ENCODE measurements at places on chromosomes 4 and X.

GRCh38 chr4:3858046-3858730, 92.0 kb downstream of the ADRA2C start:
- DNase-seq: no peak

DNA sequence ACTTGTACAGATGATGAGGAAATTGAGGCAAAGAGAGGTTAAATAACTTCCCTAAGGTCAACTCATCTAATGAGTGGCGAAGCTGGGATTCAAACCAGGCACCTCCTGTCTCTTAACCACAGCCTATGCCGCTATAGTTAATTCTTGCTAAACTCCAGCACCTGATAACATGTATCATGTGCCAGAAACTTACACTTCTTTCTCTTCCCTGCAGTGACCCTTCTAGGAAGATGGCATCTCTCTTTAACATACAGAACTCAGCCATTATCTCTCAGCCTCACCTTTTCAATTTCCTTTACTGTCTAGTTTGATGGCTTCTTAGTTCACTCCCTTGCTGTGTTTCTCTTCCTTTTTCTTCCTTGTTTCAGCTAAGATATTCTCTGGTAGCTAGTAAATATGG, 2.5 kb downstream of the VBP1 start:
- DNase-seq: no peak

DNA sequence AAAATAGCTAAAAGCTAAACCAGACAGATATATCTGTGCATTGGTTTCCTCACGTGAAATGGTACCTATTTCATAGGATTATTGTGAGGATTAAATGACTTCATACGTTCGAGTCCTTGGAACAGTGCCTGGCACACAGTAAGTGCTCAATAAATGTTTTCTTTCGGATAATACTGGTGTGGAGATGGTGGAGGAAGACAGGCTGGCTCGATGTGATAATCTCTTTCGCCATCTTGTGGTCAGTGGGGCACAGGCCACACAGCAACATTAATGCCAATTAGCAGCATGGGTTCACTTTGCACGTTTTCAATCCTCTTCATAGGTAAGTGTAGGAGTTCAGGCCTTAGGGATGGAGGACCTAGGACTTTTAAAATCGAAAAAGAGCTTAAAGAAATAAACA, 9.3 kb downstream of the PAGE4 start:
- no peak for DNase-seq

GRCh38 chr4:94559351-94559806, 107.6 kb downstream of the PDLIM5 start:
- no peak for DNase-seq

- DNase-seq: no peak
These were observed 9.8 kb downstream of the FGFR3 start for GRCh38 chr4:1802720-1803522.

- no peak for DNase-seq
These were observed 31.6 kb downstream of the RAPGEF2 start for GRCh38 chr4:159134429-159134828.

DNA sequence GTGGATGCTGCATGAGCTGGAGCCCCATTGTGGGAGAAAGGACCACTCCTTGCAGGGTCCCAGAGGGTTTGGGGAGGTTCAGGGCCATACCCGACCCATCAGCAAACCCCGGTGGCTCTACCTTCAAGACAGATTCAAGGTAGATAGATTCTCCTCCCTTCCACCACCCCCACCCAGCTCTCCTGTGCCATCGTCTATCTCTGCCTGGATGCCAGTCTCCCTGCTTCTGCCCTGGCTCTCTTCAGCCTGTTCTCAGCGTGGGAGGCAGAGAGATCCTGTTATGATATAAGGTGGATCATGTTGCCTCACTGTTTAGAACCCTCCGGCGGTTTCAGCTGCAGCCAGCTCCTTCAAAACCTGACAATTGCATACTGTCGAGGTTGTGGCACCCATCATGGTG, 5.4 kb downstream of the LAGE3 start:
- DNase-seq: no peak

- DNase-seq: no peak
These were observed 14.2 kb downstream of the EFNB1 start for GRCh38 chrX:68842781-68843581.

DNA sequence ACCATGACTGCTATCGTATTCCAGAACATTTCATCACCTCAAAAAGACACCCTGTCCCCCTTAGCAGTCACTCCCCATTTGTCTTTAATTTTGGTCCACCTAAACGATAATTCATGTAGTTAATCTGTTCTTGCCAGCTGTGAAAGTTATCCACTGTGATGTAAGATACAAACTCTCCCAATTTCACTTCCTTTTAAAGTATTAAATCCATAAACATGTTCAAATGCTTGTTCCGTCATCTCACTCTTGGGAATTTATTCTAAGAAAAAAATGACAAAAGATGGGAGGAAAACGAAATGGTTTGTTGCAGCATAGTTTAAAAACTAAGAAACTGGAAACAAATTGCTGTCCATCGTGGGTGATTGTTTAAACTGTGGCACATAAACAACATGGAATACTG, 53.7 kb upstream of the IRF2 start:
- no peak for DNase-seq

DNA sequence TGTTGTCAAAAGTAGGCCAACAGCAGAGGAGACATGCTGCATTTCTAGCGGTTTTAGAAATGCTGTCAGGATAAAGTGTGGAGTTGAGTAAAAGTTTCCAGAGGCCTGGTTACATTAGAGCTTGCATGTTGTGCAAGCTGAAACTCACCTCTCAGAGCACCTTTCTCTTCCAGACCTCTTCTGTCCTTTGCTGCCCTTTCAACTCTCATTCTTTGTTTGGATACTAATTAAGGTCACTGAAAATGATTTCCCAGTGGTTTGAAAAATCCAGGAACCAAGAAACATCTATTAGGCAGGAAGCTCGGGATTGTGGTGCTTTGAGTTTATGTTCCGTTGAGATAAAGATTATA, 426.6 kb downstream of the MAPK10 start:
- DNase-seq: no peak

- no peak for DNase-seq
These were observed 43.2 kb upstream of the BMPR1B start for GRCh38 chr4:94714365-94715160.

DNA sequence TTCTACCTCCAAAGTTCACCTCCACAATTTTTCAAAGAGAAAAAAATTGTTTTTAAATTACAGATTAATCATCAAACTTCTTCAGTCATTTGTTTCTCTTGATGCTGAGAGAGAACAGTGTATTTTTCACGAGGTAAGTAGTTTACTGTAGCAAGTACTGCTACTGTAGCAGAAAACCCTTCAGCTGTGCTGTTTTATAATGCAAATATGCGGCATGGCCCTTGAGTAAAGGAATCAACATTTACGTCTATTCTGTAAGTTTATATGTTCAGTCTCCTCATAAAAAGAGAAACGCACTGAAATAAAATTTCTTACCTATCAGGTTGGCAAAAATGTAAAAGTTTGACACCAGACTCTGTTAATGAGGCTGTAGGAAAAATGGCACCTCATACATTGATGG, 399.0 kb downstream of the NKX6-1 start:
- DNase-seq: no peak

GRCh38 chr4:68535974-68536373, 40.1 kb downstream of the UGT2B17 start:
- no peak for DNase-seq

DNA sequence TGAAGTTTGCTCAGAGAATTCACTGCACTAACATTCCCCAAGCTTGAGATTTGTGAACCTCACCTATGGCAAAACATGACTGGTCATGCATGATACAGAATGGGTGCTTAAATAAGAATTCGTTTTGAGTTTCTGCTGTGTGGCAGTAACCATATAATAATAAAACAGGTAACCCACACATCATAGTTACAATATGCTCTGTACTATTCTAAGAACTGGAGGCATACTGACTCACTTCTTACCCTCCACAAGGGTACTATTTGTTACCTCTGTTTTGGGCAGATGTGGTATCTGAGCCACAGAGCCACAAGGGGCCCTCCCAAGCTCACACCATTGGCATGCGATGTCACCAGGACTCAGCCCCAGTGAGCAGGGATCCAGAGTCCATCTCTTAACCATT, 17.6 kb downstream of the SLC2A9 start:
- DNase-seq: no peak

DNA sequence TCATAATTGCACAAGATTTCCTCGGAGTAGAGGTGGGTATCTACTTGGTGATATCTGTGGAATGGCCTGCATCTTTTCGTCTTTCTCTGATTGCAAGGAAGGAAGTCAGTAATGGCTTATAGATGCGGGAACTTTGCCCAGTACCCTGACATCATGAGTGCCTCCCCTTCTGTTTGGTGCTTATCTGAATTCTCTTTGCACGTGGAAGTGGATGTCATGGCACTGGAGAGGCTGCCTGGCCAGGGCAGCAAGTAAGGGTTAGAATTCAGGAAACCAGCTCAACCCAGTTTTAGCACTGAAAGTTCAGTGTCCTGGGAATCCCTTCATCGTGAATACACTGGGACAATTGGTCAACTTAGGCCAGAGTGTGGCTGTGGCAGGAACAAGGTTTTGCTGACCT, 83.5 kb upstream of the RAPGEF2 start:
- DNase-seq: no peak

GRCh38 chr4:73741750-73742489, 1.6 kb downstream of the CXCL8 start:
- DNase-seq: no peak

DNA sequence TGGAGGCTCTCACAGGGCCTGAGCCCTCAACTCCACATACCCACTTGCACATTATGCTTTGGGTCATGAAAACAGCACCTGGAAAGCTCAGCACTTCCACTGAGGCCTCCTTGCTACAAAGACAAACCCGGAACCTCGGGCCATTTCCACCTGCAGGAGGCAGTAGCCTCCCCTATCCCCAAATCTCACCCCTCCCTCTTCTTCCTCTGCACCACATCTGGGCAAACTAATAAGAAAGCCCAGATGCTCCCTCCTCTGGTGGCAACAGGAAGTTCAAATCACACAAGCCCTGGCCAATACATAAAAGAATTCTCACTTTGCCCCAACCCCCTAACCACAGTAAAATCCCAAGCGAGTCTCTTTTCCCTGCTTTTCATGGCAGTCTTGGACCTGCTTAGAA, 136.4 kb downstream of the MAPK10 start:
- DNase-seq: no peak

- DNase-seq: no peak
These were observed 13.4 kb downstream of the TIFA start for GRCh38 chr4:112272292-112272691.

DNA sequence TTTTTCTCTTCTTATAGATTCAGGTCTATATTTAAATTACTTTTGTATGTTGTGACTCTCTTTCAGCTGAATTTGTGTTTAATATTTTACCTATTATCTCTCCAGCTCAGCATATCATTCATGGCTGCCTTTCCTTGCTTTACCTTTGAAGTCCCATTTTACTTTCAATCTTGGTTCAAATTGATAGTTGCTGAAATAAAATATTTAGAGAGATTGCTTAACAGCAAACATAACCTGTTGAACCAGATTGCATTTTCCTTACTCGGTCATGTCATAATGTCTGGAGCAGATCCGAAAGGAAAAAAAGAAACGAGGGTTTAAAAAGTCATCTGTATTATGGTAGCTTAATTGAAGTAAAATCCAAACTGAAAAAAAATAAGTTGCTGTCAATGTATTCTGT, 94.1 kb downstream of the IL1RAPL2 start:
- DNase-seq: no peak

GRCh38 chr4:6128221-6128850, 72.0 kb downstream of the JAKMIP1 start:
- DNase-seq: no peak

GRCh38 chr4:146308951-146309350, 94.6 kb downstream of the REELD1 start:
- DNase-seq: no peak

DNA sequence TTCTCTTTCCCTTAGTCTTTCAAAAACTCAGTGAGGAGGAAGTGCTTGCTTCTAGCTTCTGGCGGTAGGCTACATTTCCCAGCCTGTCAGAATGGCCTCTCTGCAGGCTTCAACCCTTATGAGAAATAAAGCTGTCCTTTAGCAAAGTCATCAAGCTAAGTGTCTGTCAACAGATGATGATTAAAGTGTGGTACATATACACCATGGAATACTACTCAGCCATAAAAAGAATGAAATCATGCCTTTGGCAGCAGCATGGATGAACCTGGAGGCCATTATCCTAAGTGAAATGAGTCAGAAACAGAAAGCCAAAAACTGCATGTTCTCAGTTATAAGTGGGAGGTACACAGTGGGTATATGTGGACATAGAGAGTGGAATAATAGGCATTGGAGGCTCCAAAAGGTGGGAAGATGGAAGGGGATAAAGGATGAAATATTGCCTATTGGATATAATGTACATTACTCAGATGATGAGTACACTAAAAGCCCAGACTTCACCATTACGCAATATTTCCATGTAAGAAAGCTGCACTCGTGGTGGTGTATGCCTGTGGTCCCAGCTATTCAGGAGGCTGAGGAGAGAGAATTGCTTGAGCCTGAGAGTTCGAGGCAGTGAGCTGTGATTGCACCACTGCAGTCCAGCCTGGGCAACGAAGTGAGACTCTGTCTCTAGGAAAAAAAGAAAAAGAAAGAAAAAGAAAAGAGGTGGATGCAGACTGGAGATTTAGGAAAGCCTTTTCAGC, 7.9 kb downstream of the TRIM2 start:
- DNase-seq: no peak

- no peak for DNase-seq
These were observed 239.8 kb upstream of the IL1RAPL1 start for GRCh38 chrX:28347476-28347875.

GRCh38 chr4:120856294-120856693, 66.2 kb downstream of the PRDM5 start:
- no peak for DNase-seq

DNA sequence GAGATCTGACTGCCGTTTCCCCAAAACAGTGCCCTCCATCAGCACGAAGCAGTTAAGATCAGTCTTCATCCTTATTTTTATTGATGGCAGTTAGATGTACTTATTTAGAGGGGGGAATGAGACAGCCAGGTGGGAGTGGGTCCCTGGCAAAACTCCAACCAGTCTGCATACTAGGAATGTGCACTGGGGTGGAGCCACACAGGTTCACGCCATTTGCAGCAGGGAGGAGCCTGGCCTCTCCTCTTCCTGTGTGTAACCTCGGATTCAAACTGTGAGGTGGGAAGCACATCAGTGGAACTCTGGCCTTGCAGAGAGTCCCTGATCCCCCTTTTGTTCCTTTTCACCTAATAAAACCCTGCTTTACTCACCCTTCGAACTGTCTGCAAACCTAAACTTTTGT, 987.7 kb upstream of the GRIA3 start:
- no peak for DNase-seq

DNA sequence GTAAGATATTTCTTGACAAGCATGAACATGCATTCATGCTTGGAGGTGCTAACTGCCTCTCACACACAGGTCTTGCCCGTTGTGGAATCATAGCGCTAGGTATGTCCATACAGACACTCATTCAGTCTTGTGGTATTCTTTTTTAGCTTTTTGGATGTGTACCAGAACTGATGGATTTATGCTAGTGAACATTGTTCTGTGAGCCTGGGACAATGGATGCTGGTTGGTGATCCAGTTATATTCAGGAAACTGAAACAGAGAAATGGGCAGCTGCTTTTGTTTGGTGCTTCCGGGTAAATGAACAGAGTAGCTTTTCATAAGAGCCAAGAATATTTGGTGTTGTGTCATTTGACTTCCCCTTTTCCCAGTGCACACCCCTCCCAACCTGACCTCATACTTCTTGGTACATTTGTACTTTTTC, 78.9 kb upstream of the SLC4A4 start:
- DNase-seq: peak; percentile 26

GRCh38 chr4:6389142-6389825, 83.1 kb downstream of the PPP2R2C start:
- no peak for DNase-seq

- DNase-seq: no peak
These were observed 681.9 kb upstream of the BOD1L1 start for GRCh38 chr4:14309431-14309830.
